ENCODE measurements at places on chromosomes 3 and 15. TPM values are rescaled to one million over a fixed set of nuclear protein-coding genes. Genes with fewer than 3 reads are reported as not detected.

DNA sequence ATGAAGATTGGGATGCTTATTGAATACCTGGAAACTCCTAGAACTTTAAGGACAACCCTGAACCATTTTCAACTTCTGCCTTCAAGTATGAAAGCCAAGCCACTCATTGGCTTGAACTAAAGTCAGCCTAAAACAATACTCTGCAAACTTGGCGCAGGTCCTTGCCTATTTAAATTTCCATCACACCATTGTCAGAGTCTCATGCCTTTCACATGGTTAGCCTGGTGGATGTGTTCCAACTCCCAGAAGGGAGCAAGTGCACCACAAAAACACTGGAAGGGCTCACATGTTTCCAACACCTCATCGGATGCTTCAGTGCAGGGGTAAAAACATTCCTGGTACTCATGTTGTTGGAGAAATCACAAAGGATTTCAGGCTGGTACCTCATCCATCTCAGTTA, 511.6 kb upstream of the MDFIC2 start:
- peaks cover 3% of the 10 kb centered on the region for H3K4me1 ChIP-seq
- no peaks in the 10 kb centered on the region for H3K27me3 ChIP-seq
- no peak overlapping the region for H3K27ac ChIP-seq
- no peak for DNase-seq
- H3K4me3 ChIP-seq: no peak overlapping the region

DNA sequence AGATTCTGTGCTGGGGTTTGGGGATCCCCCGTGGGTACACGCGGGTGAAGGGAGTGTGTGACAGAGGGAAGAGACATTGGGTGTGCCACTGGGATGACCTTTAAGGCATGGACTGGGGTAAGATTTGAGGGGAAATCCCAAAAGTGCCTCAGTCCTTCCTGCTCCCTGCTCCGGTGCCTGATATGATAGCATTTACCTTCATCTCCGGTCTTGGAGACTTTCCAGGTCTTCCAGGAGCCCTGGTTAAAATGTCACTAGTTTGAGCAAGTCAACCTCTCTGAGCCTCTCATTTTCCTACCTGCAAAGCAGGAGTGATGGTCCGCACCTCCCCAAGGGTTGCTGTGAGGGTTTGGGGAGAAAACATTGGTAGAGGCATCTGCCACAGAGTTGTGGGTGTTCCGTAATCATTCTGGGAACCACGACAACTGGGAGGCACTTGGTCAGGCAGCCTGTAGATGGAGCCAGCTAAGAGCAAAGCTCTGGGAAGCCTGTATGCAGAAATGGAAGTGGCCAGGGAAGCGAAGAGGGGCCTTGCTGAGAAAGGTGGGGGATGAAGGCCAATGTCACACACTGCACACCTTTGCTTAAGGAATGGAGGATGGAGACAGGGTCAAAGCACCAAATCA, 33.9 kb upstream of the KIF23 start:
- DNase-seq: no peak
- no peaks in the 10 kb centered on the region for H3K27me3 ChIP-seq
- no peaks in the 10 kb centered on the region for H3K4me1 ChIP-seq
- H3K36me3 ChIP-seq: no peaks in the 10 kb centered on the region
- no peak overlapping the region for H3K27ac ChIP-seq

DNA sequence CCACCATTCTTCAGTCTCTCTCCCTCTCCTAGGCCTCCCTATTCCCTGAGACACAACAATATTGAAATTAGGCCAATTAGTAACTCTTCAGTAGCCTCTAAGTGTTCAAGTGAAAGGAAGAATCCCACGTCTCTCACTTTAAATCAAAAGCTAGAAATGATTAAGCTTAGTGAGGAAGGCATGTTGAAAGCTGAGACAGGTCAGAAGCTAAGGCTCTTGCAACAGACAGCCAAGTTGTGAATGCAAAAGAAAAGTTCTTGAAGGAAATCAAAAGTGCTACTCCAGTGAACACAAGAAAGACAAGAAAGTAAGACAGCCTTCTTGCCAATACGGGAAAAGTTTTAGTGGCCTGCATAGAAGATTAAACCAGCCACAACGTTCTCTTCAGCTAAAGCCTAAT, 41.3 kb downstream of the PPM1L start:
- no peaks in the 10 kb centered on the region for H3K36me3 ChIP-seq
- no peak for DNase-seq
- no peak overlapping the region for H3K4me3 ChIP-seq
- no peaks in the 10 kb centered on the region for H3K4me1 ChIP-seq
- H3K27me3 ChIP-seq: peaks cover 8% of the 10 kb centered on the region

DNA sequence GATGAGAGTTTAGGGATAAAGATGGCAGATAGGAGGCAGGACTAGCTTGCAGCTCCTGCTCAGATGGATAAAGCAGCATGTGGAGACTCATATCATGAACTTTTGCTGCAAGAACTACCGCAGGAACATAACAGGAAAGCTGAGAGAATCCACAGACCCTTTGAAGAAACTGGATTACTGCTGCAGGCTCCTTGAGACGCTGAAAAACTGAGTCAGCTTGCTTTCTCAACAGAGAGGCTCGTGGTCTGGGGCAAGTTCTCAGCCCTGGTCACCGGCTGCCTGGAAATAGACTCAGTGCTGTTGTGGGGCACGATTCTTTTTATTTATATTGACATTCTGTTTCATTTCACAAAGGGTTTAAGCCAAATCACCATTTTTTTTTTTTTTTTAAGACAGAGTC, 28.8 kb upstream of the TRIM59 start:
- H3K4me3 ChIP-seq: no peak overlapping the region
- H3K27ac ChIP-seq: peak overlapping the region; percentile 85
- no peak for DNase-seq
- H3K27me3 ChIP-seq: no peaks in the 10 kb centered on the region
- H3K4me1 ChIP-seq: peaks cover 61% of the 10 kb centered on the region
- H3K36me3 ChIP-seq: peaks cover 2% of the 10 kb centered on the region

- H3K4me3 ChIP-seq: no peak overlapping the region
- no peaks in the 10 kb centered on the region for H3K27me3 ChIP-seq
- no peaks in the 10 kb centered on the region for H3K36me3 ChIP-seq
- H3K27ac ChIP-seq: no peak overlapping the region
- peaks cover 9% of the 10 kb centered on the region for H3K4me1 ChIP-seq
- no peak for DNase-seq
These were observed 11.9 kb downstream of the LRCH3 start for GRCh38 chr3:197802779-197803459.

GRCh38 chr3:72380193-72380592, 468.1 kb downstream of the SHQ1 start:
- peak overlapping the region; percentile 43 for H3K27ac ChIP-seq
- peaks cover 31% of the 10 kb centered on the region for H3K36me3 ChIP-seq
- no peak overlapping the region for H3K4me3 ChIP-seq
- DNase-seq: no peak
- H3K27me3 ChIP-seq: no peaks in the 10 kb centered on the region

DNA sequence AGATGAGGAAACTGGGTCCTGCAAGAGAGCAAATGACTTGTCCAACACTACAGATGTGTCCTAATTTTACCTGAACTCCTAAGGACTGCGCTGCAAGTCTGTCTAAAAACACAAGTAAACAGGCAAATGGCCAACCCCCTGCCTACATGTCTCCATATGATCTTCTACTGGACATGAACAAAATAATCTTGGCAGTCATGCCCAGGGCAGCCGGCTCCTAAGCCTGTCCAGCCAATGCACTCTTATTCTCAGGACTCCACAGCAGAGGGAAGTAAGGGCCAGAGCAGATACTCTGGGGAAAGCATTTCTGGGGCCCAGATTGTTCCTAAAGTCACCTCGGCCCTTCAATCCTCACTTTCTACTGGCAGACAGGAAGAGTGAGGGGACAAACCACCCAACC, 10.3 kb downstream of the COLQ start:
- no peaks in the 10 kb centered on the region for H3K27me3 ChIP-seq
- DNase-seq: no peak
- no peaks in the 10 kb centered on the region for H3K4me1 ChIP-seq
- no peak overlapping the region for H3K4me3 ChIP-seq

- H3K36me3 ChIP-seq: peaks cover 33% of the 10 kb centered on the region
- no peak overlapping the region for H3K4me3 ChIP-seq
- H3K27me3 ChIP-seq: no peaks in the 10 kb centered on the region
- H3K4me1 ChIP-seq: no peaks in the 10 kb centered on the region
These were observed 37.1 kb downstream of the PHC3 start for GRCh38 chr3:170144437-170144843.

DNA sequence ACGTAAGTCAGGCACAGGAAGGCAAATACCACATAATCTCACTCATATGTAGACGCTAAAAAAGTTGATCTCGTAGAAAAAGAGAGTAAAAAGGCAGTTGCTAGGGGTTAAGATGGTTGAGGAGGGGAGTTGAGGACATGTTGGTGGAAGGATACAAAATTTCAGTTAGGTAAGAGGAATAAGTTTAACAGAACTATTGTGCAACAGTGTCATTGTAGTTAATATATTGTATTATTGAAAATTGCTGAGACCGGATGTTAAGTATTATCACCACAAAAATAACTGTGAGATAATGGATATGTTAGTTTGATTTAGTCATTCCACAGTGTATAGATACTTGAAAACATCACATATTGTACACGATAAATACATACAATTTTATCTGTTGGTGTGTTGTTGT, 139.1 kb downstream of the ADAMTSL3 start:
- H3K27me3 ChIP-seq: no peaks in the 10 kb centered on the region
- no peak overlapping the region for H3K4me3 ChIP-seq
- no peaks in the 10 kb centered on the region for H3K36me3 ChIP-seq
- H3K4me1 ChIP-seq: no peaks in the 10 kb centered on the region
- no peak for DNase-seq

DNA sequence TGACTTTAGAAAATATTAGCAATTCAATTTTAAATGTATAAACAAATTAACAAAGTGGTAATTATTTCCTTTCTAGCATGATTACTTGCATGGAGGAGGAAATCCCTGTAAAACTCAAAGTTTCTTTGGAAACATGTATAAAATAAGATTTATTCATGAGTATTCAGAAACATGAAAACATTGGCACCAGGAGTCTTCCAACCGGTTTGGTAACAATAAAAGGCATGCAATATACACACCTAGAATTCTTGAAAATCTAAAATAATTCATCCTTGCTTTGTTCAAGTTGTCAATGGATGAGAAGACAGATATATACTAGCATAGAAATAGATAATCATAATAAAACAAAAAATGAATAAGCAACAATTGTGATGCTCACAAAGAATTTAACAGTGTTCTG, 76.4 kb downstream of the ZPLD1 start:
- no peak overlapping the region for H3K4me3 ChIP-seq
- H3K4me1 ChIP-seq: no peaks in the 10 kb centered on the region
- H3K27me3 ChIP-seq: no peaks in the 10 kb centered on the region
- H3K27ac ChIP-seq: no peak overlapping the region
- H3K36me3 ChIP-seq: no peaks in the 10 kb centered on the region

Gene ACAN
- not detected for total RNA-seq

DNA sequence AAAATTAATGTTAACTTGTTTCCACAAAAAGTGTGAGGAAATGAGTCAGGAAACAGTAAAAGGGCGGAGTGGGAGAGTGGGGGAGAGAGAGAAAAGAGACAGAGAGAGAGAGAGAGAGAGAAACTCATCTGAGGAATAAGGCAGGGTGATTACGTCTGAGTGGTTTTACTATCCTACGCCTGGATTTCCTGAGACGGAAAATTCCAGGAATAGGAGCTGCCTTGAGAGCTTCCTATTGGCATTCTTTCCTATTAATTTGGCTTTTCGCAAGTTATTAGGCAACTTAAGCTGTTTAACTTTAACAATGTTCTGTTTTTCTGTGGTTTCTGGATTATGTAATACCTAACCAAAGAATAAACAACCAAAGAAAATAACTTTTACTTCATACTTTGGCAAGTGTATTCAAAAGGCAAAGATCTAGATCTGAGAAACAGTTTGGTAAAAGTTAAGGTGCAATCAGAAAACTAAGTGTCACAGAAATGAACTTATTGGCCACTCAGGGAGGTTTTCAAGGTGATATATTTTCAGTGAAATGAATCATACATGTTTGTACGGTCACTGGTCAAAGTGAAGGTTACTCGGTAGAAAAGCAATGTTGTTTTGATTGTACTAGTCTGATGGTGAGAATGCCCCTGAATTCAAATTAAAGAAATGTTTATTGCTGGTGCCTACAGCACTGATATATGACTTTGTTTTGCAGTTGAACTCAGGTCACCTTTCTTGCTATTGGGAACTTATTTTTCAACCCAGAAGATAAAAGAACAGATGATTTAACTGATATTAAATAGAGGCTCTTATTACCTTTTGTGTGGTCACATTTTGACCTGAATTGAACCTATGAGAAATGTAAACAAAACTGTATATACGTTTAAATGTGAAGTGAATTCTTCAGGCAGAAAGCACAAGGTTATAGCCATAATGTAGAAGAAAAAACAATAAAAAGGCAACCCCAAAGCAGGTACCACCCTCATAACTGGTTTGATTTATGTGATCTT, 39.9 kb upstream of the TNFSF10 start:
- no peaks in the 10 kb centered on the region for H3K36me3 ChIP-seq
- peaks cover 9% of the 10 kb centered on the region for H3K4me1 ChIP-seq
- no peak for DNase-seq
- no peak overlapping the region for H3K27ac ChIP-seq
- H3K27me3 ChIP-seq: no peaks in the 10 kb centered on the region

DNA sequence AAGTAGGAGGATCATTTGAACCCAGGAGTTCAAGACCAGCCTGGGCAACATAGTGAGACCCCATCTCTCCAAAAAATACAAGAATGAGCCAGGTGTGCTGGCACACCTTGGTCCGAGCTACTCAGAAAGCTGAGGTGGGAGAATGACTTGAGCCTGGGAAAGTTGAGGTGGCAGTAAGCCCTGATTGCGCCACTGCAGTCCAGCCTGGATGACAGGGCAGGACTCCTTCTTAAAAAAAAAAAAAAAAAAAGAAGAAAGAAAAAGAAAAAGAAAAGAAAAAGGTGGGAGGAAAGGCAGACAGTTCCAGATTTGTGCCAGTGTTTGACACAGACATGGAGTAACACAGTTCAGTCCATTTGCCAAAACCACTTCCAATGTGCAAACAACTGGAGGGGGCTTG, 75.7 kb downstream of the ATP10A start:
- H3K4me1 ChIP-seq: peaks cover 95% of the 10 kb centered on the region
- H3K36me3 ChIP-seq: no peaks in the 10 kb centered on the region
- H3K4me3 ChIP-seq: no peak overlapping the region
- no peaks in the 10 kb centered on the region for H3K27me3 ChIP-seq
- H3K27ac ChIP-seq: peak overlapping the region; percentile 42

Gene TERC
- 61.5 TPM for total RNA-seq

GRCh38 chr15:52280326-52281084, 15.1 kb downstream of the MYO5C start:
- no peaks in the 10 kb centered on the region for H3K27me3 ChIP-seq
- H3K4me1 ChIP-seq: no peaks in the 10 kb centered on the region
- H3K36me3 ChIP-seq: no peaks in the 10 kb centered on the region
- no peak overlapping the region for H3K27ac ChIP-seq
- no peak for DNase-seq
- H3K4me3 ChIP-seq: no peak overlapping the region

DNA sequence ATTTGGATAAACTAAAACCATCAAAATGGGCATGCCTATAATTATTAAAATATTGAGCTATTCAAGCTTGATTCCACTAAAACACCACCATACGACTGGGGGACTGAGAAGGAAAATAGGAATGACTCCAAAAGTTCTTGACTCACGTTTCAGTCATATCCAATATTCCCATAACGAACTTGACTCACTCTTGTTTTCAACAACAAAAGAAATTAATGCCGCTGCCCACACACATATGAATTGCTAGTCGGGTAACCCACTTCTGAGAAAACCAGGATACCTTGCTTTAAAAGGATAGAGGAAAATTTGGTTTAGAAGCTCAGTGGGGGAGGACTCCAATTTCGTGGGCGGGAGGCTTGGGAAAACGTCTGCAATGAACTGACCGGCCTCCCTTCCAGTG, 5.2 kb downstream of the HTR3C start:
- DNase-seq: peak; percentile 34
- H3K27ac ChIP-seq: no peak overlapping the region
- H3K4me1 ChIP-seq: peaks cover 18% of the 10 kb centered on the region
- H3K4me3 ChIP-seq: no peak overlapping the region
- no peaks in the 10 kb centered on the region for H3K36me3 ChIP-seq

Gene TM4SF4
- not detected for total RNA-seq

Gene IGSF10
- total RNA-seq: not detected

Gene B2M
- 7,743 TPM for total RNA-seq
